ENCODE measurements at places on chromosomes 2 and 18.

DNA sequence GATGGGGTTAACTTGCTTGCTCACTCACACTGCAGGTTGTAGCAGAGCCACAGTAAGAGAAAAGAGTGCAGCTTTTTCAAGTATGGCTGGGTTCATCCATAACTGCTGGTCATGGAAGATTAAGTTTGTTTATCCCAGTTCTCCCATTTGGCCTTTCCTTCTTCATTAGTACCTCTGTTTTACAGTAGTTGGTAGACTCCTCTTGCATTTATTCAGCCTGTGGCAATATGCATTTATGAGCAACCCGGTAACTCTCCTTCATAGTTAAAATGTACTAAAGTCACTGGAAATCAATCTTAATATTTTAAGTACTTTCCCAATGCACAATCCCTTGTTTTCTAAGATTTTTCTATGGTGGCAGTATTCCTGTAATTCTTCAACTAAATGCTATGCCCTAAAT is 14.0 kb downstream of the FTCDNL1 start:
- no peak for DNase-seq

- DNase-seq = no peak
Measured at GRCh38 chr18:61336766-61337165, 3.5 kb downstream of the CDH20 start.

DNA sequence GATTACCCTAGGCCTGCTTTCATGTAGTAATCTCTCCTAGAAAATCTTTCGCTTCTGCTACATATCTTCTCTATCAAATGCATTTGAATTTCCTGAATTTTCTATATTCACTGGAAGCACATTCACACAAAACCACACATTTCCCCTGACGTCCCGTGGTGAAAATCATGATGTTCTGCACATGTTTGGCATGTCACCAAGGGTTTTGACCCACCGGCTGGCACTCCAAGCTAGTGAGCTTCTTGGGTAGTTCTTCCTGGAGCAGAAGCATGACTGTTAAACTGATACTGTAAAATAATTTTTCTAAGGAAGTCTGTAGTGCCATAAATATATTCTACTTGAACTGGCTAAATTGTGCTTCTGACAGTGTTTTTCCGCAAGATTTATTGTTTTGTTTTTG is 510.1 kb upstream of the SLC8A1 start:
- DNase-seq = no peak

DNA sequence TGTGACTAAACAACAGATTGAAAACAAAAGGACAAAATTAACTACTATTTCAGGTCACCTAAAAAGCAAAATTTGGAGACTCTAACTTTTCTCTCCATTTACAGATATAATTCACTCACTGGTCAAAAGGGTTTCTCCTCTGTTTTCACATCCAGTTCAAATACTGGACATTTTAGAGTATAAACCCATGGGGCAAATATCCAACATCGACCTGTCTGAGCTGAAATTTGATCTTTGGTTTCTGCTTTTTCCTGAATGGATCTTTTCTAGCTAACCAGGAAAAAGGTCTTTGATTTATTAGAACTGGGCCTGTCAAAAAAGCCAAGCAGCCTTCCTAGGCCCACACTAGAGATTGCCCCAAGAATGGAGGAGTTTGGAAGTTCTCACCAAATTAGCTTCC is 69.3 kb upstream of the SATB2 start:
- DNase-seq = no peak

- DNase-seq = no peak
Measured at GRCh38 chr2:120422465-120423160, 76.7 kb downstream of the INHBB start.

- no peak for DNase-seq
Measured at GRCh38 chr18:48676346-48676745, 137.5 kb downstream of the CTIF start.

GRCh38 chr2:234640657-234641056 is 143.8 kb upstream of the ARL4C start:
- DNase-seq = no peak

- no peak for DNase-seq
Measured at GRCh38 chr2:28643327-28643726, 108.3 kb upstream of the PPP1CB start.

- DNase-seq = no peak
Measured at GRCh38 chr2:104938231-104938941, 84.5 kb downstream of the POU3F3 start.

DNA sequence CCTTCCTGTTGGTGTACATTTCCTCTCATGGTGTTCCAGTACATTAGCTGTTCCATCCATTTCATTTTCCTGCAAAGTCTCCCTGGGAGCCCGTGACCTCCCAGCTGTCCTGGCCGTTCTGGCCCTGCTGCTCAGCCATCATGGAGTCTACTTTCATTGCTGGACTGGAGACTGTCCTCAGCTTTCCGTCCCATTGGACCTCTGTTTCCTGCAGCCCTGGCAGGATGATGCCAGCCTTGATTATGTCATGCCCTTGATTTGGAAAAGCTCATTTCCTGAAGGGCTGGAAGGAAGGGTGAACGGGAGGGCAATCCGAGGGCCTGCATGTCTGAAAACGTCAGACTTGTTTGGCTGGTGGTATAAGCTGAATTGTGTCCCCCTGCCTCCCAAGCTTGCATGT is 205.5 kb upstream of the HS6ST1 start:
- no peak for DNase-seq

GRCh38 chr2:191995285-191995684 is 148.4 kb upstream of the CAVIN2 start:
- no peak for DNase-seq

GRCh38 chr2:238256594-238257104 is 16.8 kb upstream of the HES6 start:
- peak; percentile 97 for DNase-seq

DNA sequence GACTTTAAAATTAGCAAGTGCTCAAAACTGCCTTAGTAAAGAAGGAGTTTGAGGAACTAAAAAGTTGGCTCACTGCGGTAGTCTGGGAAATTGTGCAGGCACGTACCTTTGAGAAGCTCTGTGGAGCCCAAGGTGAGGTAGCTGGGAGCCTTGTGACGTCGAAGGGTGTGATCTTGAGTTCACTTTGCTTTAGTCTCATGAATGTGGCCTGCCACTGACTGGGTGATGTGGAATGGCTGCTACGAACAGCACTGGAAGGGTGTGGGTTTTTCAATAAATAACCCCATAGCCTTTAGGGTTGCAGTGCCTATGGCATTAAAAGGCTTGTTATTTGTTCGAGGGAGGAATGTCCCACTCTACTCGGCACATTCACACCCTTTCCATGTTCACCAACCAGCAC is 312.3 kb downstream of the PRKCE start:
- no peak for DNase-seq

DNA sequence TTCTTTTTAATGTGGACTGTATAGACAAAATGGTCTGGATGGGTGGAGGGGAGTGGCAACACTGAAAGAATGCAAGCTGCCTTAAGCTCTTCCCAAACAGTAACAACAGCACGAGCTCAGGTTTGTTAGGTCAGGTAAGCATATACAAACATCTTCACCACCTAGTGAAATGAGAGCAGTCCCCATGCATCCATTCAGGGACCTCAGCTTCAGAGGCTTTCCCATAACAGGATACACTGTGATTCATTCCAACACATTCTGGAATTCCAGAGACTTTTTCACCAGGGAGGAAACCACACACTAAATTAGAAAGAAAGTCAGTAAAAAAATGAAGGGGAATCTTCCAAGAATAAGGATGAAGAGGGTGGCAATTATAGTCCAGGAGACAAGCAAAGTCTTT is 50.4 kb upstream of the BZW1 start:
- DNase-seq = no peak

DNA sequence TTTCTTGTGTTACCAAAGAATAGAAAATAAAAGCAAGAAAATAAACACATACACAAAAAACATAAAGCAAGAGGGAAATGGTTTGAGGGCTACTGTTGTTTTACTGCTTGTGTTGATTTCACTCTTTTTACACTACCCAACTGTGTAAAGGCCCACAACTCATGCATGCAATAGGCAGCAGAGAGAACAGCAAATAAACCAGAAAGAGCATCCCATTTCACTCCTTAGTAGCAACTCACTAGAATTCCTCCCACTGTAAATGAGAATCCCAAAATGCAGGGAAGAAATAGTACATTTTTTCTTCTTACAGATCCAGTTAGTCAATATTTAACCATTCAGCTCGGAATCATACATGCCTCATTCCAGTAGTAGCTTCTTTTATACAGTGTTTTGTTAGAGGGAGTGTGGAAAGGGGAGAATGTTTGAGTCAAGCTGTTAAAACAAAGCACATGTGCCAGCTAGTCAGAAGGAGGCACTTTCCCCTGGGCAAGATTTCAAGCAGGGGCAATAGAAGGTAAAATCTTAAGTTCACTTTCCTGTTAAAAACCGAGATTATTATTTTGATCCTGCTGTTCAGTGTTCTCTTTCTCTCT is 147.2 kb upstream of the FAM98A start:
- no peak for DNase-seq

- peak; percentile 53 for DNase-seq
Measured at GRCh38 chr2:112959109-112959812, 18.5 kb upstream of the IL36G start.

- no peak for DNase-seq
Measured at GRCh38 chr2:24207359-24207758, 32.5 kb downstream of the FAM228A start.

DNA sequence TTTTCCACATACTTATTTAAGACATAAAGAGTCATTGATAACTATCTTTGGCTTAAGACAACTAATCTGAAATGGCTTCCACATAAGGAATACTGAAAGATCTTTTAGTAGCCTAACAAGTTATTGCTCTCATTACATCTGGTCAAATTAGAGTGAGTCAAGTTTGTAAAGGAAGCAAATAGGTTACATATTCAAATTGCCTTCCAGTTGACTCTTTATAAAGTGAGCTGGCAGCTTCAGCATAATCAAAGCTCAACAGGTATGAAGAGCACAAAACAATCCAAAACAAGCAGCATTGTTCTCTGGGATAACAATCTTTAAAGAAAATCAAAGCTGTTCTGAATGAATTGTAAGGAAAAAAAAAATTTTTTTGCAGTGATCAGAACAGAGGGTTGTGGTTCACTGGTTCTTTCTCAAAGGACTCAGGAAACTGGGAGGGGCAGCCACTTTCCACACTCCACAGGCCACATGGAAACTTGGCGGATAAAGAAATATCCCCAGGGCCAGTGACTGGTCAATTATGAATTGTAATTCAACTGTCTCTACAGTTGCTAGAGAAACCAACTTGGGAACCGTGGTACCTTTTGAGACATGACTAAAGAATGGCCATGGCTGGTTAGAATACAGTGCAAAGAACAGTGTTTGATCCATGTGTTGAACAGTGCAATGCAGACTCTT is 369.3 kb upstream of the KCNH7 start:
- DNase-seq = no peak

DNA sequence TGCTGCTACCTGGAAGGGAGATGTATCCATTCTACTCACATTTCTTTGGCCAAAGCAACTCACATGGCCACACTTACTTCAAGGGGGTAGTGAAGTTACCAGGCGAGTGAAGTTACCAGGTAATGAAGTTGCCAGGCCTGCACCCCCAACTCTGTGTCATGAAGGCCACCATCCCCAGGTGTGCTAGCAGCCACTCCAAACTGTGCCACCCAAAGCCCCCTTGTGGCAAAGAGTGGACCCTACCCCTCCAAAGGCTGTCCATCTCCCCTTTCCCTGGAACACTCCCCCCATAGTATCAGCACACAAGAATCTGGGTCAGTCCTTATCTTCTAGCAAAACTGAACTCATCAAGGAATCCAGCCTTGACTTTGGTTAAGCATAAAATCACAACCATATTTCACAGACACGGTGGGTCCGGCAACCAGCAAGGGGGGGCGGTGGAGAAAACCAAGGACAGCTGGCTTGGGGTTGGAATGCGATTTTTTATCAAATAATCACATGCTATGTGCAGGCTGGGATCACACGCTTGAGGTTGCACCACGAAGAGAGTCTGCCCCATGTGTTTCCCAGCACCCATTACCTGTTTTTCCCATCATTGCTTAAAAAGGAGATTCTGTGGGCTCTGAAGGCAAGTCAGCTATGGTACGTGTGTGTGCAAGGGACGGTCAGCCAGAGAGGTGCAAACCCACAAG is 60.9 kb downstream of the ZFP36L2 start:
- DNase-seq = no peak

- peak; percentile 96 for DNase-seq
Measured at GRCh38 chr2:70084973-70085710, 2.1 kb upstream of the PCBP1 start.

- no peak for DNase-seq
Measured at GRCh38 chr2:187453078-187453641, 5.1 kb upstream of the CALCRL start.

GRCh38 chr2:88885275-88885674 is 193.8 kb downstream of the RPIA start:
- no peak for DNase-seq

DNA sequence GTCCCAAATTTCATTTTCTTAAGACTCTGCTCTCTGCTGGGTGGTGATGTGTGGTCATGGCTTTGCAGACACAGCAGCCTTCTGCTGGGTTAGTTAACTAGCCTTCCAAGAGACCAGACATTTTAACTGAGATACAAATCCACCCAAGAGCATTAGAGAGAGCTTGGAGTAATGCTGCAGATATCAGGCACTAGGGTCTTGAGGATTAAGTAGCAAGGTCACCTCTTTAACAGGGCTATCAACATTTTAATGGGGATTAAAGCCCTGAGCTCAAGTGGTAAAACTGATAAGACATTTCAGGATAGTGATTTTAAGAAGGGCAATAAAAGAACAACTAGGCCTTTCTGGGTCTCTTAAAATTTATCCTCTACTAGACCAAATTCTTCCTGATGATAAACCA is 461.2 kb downstream of the MEIS1 start:
- DNase-seq = no peak

DNA sequence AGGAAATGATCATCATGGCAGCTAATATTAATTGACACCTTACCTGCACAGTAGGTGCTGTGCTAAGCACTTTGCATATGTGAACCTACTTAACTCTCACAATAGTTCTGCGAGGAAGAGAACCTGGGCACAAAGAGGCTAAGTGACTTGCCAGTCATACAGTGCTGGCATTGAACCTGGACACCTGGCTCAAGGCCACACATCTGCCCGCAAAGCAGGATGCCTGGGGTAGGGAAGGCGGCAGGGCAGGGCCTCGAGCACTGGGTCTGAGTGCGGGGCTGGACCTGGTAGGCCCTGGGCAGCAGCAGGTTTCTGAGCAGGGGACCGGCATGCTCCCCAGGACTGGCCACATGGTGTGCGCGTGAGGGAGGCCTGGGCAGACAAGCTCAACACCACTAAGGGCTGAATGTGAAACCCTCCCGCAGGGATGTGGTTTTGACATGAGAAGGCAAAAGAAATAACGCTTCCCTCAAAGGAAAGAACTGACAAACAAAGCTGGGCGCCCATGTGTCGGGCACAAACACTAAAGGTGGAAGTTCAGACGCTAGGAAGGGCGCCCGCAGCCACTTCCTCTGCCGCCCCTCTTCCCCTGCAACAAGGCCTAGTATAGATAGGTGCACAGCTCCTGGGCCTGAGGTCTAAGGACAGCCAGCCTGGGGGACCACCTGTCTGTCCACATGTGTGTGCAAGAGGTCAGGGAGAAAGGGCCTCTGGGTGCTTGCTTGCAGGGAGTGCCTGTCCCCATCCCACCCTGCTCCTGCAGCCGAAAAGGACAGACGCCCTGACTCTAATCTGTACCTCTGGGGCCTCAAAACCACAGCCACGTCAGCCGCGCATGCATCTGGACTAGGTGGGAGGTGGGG is 92.5 kb downstream of the ZFP36L2 start:
- DNase-seq = no peak

GRCh38 chr2:239745386-239746227 is 279.5 kb downstream of the NDUFA10 start:
- no peak for DNase-seq

GRCh38 chr2:225693259-225693658 is 293.7 kb downstream of the NYAP2 start:
- no peak for DNase-seq

Measured in H9 (cell line).